ENCODE measurements at places on chromosomes 1 and 21.

- DNase-seq = no peak
These were observed 55.0 kb downstream of the ADARB1 start for GRCh38 chr21:45129189-45129923.

DNA sequence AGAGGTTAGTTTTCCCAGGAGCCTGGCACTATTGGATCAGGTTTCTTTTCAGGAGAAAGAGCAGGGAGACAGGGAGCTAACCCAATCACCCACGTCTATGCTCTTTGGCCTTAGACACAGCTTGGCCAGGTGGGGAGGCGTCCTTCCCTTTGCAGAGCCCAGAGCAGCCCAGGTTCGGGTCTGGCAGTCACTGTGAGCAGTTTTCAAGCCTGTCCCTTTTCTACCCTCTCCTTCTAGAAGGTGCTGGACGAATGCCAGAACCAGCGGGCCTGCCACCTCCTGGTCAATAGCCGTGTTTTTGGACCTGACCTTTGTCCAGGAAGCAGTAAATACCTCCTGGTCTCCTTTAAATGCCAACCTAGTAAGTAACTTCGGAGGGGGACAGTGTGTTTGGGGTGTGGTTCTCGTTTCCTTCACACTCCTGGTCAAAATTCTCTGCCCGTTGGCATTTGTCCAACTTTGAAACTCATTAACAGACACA lies 44.9 kb downstream of the EVA1C start:
- no peak for DNase-seq

DNA sequence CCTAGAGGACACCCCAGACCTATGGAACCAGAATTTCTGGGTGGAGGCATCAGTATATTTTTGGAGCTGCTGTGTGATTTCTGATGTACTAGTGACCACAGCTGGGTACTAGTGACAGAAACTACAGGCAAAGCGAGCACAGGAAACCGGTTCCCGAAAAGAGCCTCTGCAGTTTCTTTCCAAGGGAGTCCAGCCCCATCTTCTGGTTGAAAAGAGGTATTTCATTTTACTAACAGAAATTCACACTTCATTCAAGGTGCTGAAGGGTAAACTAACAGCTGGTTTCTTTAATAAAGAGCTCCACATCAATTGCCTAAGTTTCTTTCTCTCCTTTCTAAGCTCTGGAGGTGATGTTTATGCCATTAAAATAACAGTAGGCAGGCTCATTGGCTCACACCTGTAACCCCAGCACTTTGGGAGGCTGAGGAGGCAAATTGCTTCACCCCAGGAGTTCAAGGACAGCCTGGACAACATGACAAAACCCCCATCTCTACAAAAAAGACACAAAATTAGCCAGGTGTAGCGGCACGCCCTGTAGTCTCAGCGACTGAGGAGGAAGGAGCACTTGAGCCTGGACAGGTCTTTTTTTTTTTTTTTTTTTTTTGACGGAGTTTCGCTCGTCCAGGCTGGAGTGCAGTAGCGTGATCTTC lies 22.0 kb downstream of the THAP3 start:
- no peak for DNase-seq

DNA sequence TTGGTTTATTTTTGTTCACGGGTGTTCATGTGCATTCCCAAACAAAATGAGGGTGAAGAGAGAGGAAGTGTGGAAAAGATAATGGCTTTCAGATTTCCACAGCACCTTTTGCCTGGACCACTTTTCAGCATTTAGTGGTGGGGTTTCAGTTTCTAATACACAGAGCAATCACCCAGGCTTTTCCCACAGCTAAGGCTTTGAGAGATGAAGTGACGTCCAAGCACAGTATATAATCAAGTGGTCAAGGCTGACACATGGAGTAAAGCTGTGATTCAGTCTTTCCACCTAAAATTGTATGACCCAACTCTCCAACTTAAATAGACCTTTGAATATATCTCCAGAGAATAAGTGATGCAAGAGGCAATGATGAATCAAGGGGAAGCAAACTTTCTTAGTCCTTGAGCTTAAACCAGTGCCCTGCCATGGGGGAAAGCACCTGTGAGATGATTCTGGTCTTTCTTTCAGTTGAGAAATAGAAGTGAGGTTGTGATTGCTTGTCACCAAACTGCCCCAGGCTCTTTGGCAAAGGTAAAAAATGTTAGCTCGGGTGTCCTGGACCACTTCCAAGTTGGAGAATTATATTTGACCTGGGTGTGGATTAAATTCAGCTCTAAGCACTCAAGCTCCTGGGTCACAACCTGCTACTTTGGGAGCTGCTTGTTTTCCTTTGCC lies 2.4 kb upstream of the PIK3R3 start:
- no peak for DNase-seq

DNA sequence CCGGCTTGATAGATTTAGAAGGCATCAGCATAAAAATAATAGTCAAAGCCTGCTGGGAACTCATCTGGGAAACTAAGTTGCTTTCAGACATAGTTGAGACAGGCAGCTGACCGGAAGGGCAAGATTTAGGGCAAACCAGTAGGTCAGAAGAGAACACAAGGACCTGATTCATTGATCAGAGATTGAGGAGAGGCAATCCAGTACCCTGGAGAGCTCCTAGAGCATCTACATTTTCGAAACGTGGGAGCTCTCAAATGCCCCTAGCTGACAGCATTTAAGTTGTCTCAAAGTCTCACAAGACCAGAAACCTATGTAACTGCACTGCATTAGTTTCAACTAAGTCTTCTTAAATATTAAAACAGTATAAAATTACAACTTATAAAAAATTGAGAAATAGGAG lies 22.9 kb upstream of the MTF2 start:
- DNase-seq = no peak
